ENCODE measurements at places on chromosomes 7 and 10. TPM values are rescaled to one million over a fixed set of nuclear protein-coding genes. Genes with fewer than 3 reads are reported as not detected.

ASIC3 gene
- 2.6 TPM for total RNA-seq

- H3K4me3 ChIP-seq, result no peak overlapping the region
- no peaks in the 10 kb centered on the region for H3K27me3 ChIP-seq
- peak; percentile 91 for DNase-seq
- H3K36me3 ChIP-seq, result no peaks in the 10 kb centered on the region
Measured at GRCh38 chr7:66164356-66164755, 40.8 kb upstream of the TPST1 start.

- peak overlapping the region; percentile 99 for H3K27ac ChIP-seq
- no peaks in the 10 kb centered on the region for H3K36me3 ChIP-seq
- H3K4me1 ChIP-seq, result peaks cover 15% of the 10 kb centered on the region
Measured at GRCh38 chr7:55366461-55367070, 1.4 kb downstream of the LANCL2 start.

GRCh38 chr7:80088705-80089104 is 45.9 kb upstream of the GNAI1 start:
- no peaks in the 10 kb centered on the region for H3K27me3 ChIP-seq
- H3K4me3 ChIP-seq, result no peak overlapping the region
- H3K4me1 ChIP-seq, result no peaks in the 10 kb centered on the region
- no peaks in the 10 kb centered on the region for H3K36me3 ChIP-seq
- no peak for DNase-seq
- H3K27ac ChIP-seq, result no peak overlapping the region

- H3K4me1 ChIP-seq, result no peaks in the 10 kb centered on the region
- no peaks in the 10 kb centered on the region for H3K27me3 ChIP-seq
- no peak overlapping the region for H3K27ac ChIP-seq
- DNase-seq, result no peak
- no peaks in the 10 kb centered on the region for H3K36me3 ChIP-seq
- H3K4me3 ChIP-seq, result no peak overlapping the region
Measured at GRCh38 chr7:77811516-77812289, 13.1 kb downstream of the PHTF2 start.

DNA sequence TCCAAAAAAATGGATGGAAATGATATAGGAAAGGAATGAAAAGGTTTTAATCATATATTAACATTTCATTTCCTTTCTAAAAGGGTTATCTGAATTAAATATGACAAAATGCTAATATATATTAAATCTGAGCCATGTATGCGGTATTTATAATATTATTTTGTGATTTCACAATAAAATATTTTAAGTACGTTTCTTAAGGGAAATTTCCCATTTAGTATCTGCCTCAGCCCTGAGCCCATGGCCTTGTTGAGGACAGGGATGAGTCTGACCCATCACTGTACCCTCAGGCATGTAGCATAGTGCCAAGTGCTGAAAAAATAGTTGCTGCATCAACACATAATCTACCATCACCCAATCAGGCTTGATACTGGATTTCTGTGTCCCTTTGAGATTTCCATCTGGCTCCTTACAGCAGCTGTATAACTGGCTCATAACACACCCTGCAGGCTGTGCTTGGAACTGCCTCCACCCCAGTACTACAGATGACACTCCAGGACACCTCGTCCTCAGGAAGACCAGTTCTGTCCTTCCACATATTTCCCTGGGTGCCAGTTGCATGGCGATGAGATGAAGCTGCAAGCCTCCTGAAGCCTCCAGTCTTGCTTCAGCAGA is 59.4 kb upstream of the ASAH2 start:
- no peaks in the 10 kb centered on the region for H3K4me1 ChIP-seq
- no peak overlapping the region for H3K4me3 ChIP-seq
- H3K27ac ChIP-seq, result no peak overlapping the region
- peaks cover 10% of the 10 kb centered on the region for H3K36me3 ChIP-seq
- no peaks in the 10 kb centered on the region for H3K27me3 ChIP-seq

DNA sequence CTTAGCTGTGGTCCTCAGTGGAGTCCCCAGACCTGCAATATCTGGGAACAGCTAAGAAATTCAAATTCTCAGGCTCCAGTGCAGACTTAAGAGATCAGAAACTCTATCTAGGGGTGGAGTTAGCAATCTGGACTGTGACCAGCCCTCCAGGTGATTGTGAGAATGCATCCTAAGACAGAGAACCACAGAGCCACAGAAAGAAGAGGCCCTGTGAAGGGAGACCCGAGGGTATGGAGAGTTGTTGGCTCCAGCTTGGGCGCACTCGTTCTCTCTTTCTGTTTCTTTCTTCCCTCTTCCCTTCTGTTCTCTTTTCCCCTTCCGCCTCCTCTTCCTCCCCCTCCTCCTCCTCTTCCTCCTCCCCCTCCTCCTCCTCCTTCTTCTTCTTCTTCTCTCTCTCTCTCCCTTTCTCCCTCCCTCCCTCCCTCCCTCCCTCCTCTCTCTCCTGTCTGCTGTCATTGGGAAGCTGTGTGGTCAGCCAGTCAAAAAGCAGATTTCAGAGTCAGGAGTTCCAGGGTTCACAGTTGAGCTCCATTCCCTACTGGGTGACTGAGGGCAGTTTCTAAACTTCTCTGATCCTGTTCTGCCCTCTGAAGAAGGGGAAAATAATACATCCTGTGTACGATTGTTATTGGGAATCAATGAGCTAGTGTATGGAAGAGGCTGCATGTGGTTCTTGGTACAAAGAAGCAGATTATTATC is 62.1 kb upstream of the STEAP1B start:
- peak; percentile 58 for DNase-seq
- peak overlapping the region; percentile 46 for H3K27ac ChIP-seq
- H3K4me1 ChIP-seq, result peaks cover 52% of the 10 kb centered on the region
- H3K4me3 ChIP-seq, result no peak overlapping the region
- no peaks in the 10 kb centered on the region for H3K36me3 ChIP-seq

- H3K27ac ChIP-seq, result no peak overlapping the region
- H3K4me1 ChIP-seq, result peaks cover 11% of the 10 kb centered on the region
- no peak for DNase-seq
- no peak overlapping the region for H3K4me3 ChIP-seq
- no peaks in the 10 kb centered on the region for H3K27me3 ChIP-seq
Measured at GRCh38 chr10:52318822-52319464, 4.9 kb downstream of the DKK1 start.
